ENCODE measurements at places on chromosomes 12 and 14. TPM values are rescaled to one million over a fixed set of nuclear protein-coding genes. Genes with fewer than 3 reads are reported as not detected.

The PDE3A gene
- 2.8 TPM for total RNA-seq

The DMAC2L gene
- 26.7 TPM for total RNA-seq

The ACOT4 gene
- total RNA-seq, result 0.25 TPM

The RERGL gene
- 1.9 TPM for total RNA-seq

The ACTN1 gene
- 15.0 TPM for total RNA-seq

The CSAD gene
- total RNA-seq, result 6.3 TPM

The RNASE3 gene
- not detected for total RNA-seq

The SDS gene
- total RNA-seq, result 0.91 TPM

The CLEC2A gene
- total RNA-seq, result not detected

The GPR162 gene
- total RNA-seq, result 1.0 TPM

The ADSS1 gene
- total RNA-seq, result 302 TPM

The IRAK3 gene
- total RNA-seq, result 4.0 TPM

The NEUROD4 gene
- not detected for total RNA-seq

The TMTC1 gene
- 34.3 TPM for total RNA-seq

The GARIN6 gene
- total RNA-seq, result not detected

The OTUB2 gene
- 0.15 TPM for total RNA-seq

The ACVRL1 gene
- 25.4 TPM for total RNA-seq

The PLCZ1 gene
- not detected for total RNA-seq

The ZNF891 gene
- total RNA-seq, result 0.69 TPM

The TTC6 gene
- not detected for total RNA-seq

The RD3L gene
- total RNA-seq, result not detected

The MAP1LC3B2 gene
- total RNA-seq, result 2.3 TPM

The CD4 gene
- total RNA-seq, result 2.3 TPM

The WSCD2 gene
- not detected for total RNA-seq

The CLEC7A gene
- total RNA-seq, result 1.1 TPM

The HSP90AA1 gene
- 659 TPM for total RNA-seq

The NT5DC3 gene
- total RNA-seq, result 17.9 TPM

The GZMH gene
- not detected for total RNA-seq

The SCN8A gene
- 0.32 TPM for total RNA-seq

The LAG3 gene
- total RNA-seq, result not detected

The TAS2R7 gene
- total RNA-seq, result not detected

The HOXC4 gene
- total RNA-seq, result 4.7 TPM

The CRIP1 gene
- 24.9 TPM for total RNA-seq

The HOXC6 gene
- total RNA-seq, result 7.6 TPM

The TSPAN11 gene
- not detected for total RNA-seq
